Naive thymus-derived CD8-positive, alpha-beta T cell (primary cell): ENCODE measurements at places on chromosomes 7 and 10. TPM values are rescaled to one million over a fixed set of nuclear protein-coding genes. Genes with fewer than 3 reads are reported as not detected.

The CPXM2 gene
- total RNA-seq = not detected

The RARRES2 gene
- not detected for total RNA-seq

The SSBP1 gene
- 131 TPM for total RNA-seq

The AFAP1L2 gene
- 1.3 TPM for total RNA-seq

The TUBB8 gene
- not detected for total RNA-seq

The CACNB2 gene
- total RNA-seq = not detected

The GBX1 gene
- total RNA-seq = not detected

The CFAP58 gene
- not detected for total RNA-seq

The PAPOLB gene
- not detected for total RNA-seq

The ZNF365 gene
- total RNA-seq = not detected

The STX1A gene
- total RNA-seq = 7.8 TPM

The NACAD gene
- total RNA-seq = 0.13 TPM

The H2BK1 gene
- 2.6 TPM for total RNA-seq

The SLC13A1 gene
- not detected for total RNA-seq

The TMEM139 gene
- 0.29 TPM for total RNA-seq

The FAM131B gene
- 0.78 TPM for total RNA-seq

The CLRN3 gene
- not detected for total RNA-seq

The NPC1L1 gene
- total RNA-seq = 0.16 TPM

The FEZF1 gene
- not detected for total RNA-seq

The GRK5 gene
- 22.6 TPM for total RNA-seq

The CDC14C gene
- not detected for total RNA-seq

The TASOR2 gene
- 70.4 TPM for total RNA-seq

The NCF1 gene
- total RNA-seq = 12.0 TPM

The IGFBP1 gene
- total RNA-seq = not detected

The TUBAL3 gene
- not detected for total RNA-seq

The ABCB4 gene
- 1.7 TPM for total RNA-seq

The TCERG1L gene
- total RNA-seq = not detected

The VGF gene
- not detected for total RNA-seq
